ENCODE measurements at places on chromosomes 1 and 21.

DNA sequence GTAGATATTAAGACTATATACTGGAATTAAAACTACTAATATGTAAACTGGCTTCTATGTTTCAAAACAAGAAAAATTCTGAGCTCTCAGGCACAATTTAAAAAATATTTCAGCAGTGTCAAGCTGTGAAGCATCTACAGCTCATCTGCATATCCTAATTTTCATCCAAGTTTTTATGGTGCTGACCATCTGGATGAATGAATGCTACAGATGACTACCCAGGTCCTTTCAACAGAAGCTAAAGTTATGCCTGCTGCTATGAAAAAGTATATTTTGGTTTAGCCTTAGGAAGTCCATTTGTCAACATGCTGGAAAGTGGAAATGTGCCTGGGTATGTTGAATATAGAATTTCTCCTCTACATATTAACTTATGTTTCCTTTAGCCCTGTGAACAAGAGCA, 206.9 kb downstream of the NEGR1 start:
- H3K4me3 ChIP-seq = no peak overlapping the region
- no peaks in the 10 kb centered on the region for H3K27me3 ChIP-seq
- no peak for DNase-seq
- no peak overlapping the region for H3K27ac ChIP-seq
- peaks cover 2% of the 10 kb centered on the region for H3K4me1 ChIP-seq
- no peaks in the 10 kb centered on the region for H3K36me3 ChIP-seq

GRCh38 chr1:240687820-240688219, 75.9 kb upstream of the GREM2 start:
- H3K27ac ChIP-seq = no peak overlapping the region
- no peak for DNase-seq
- peaks cover 28% of the 10 kb centered on the region for H3K4me1 ChIP-seq
- peaks cover 2% of the 10 kb centered on the region for H3K27me3 ChIP-seq

GRCh38 chr1:116544588-116545358, 26.1 kb downstream of the CD58 start:
- peaks cover 3% of the 10 kb centered on the region for H3K4me1 ChIP-seq
- no peak overlapping the region for H3K4me3 ChIP-seq
- no peaks in the 10 kb centered on the region for H3K27me3 ChIP-seq
- no peak for DNase-seq
- no peak overlapping the region for H3K27ac ChIP-seq

- peaks cover 10% of the 10 kb centered on the region for H3K4me1 ChIP-seq
- peaks cover 9% of the 10 kb centered on the region for H3K27me3 ChIP-seq
- H3K36me3 ChIP-seq = peaks cover 20% of the 10 kb centered on the region
- DNase-seq = peak; percentile 49
- H3K27ac ChIP-seq = peak overlapping the region; percentile 78
Observed at GRCh38 chr21:44617071-44617501, 5.2 kb downstream of the KRTAP10-8 start.

DNA sequence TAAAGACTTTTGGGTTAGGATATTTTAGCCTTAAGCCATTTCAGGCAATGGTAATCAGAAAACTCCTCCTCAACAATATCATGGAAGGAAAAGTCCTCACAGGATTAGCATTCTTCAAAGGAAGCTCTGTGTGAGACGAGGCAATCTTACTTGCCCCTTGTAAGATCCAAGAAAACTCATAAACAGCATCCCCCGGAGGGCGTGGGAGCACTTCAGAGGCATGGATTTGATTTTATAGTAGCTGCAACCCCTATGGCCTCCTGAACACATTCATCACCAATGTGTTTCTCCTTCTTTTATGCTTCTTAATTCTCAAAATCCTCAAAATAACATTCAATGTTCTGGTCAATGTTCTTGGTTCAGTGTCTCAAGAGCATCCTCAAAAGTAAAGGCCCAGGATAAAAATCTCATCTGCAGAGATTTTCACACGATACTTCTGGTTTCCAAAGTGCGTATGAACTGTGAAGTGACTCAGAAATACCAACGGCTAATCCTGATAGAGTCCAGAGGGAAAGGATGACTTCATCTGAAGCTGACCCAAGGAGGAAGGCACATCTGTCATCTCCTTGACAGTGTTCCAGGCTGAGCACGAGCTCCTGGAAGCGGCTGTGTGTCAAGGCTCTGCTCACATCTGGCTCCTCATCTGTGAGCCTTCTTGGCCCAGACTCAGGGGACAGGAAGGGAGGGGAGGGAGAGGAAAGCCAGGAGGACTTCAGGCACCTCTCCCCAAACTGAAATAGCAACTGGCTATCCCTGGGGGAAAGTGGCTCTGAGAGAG, 49.3 kb upstream of the PSEN2 start:
- no peak overlapping the region for H3K27ac ChIP-seq
- no peak for DNase-seq
- H3K4me1 ChIP-seq = peaks cover 12% of the 10 kb centered on the region

- no peak for DNase-seq
- H3K4me3 ChIP-seq = no peak overlapping the region
- no peak overlapping the region for H3K27ac ChIP-seq
Observed at GRCh38 chr1:23650344-23650990, 41.1 kb upstream of the RPL11 start.

- no peak for DNase-seq
- no peak overlapping the region for H3K27ac ChIP-seq
- H3K36me3 ChIP-seq = peaks cover 4% of the 10 kb centered on the region
- H3K4me3 ChIP-seq = no peak overlapping the region
Observed at GRCh38 chr1:45221716-45222115, 15.3 kb upstream of the ZSWIM5 start.

GRCh38 chr1:29629401-29629800, 393.1 kb downstream of the PTPRU start:
- H3K27me3 ChIP-seq = peaks cover 10% of the 10 kb centered on the region
- no peaks in the 10 kb centered on the region for H3K36me3 ChIP-seq
- peaks cover 13% of the 10 kb centered on the region for H3K4me1 ChIP-seq
- H3K4me3 ChIP-seq = no peak overlapping the region

- DNase-seq = no peak
- no peak overlapping the region for H3K27ac ChIP-seq
- H3K36me3 ChIP-seq = no peaks in the 10 kb centered on the region
- no peak overlapping the region for H3K4me3 ChIP-seq
- H3K27me3 ChIP-seq = no peaks in the 10 kb centered on the region
- no peaks in the 10 kb centered on the region for H3K4me1 ChIP-seq
Observed at GRCh38 chr1:164999146-164999545, 357.4 kb downstream of the LMX1A start.

DNA sequence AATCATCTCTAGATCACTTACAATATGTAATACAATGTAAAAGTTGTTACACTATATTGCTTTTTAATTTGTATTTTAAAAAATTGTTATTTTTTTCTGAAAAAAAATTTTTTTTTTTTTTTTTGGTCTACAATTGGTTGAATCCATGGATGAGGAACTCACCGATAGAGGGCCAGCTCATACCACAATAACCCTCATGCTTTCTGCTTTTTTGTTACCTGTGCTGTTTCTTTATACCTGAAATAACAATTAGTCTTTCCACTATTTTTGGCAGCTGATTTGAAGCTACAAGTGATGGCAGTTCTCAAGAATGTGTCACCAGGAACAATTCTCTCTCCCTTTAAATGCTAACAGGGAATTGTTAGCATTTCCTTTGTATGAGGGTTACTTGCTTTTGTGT, 12.0 kb downstream of the SMG7 start:
- H3K27ac ChIP-seq = no peak overlapping the region
- H3K4me3 ChIP-seq = no peak overlapping the region
- DNase-seq = no peak
- no peaks in the 10 kb centered on the region for H3K36me3 ChIP-seq
- H3K27me3 ChIP-seq = peaks cover 5% of the 10 kb centered on the region

DNA sequence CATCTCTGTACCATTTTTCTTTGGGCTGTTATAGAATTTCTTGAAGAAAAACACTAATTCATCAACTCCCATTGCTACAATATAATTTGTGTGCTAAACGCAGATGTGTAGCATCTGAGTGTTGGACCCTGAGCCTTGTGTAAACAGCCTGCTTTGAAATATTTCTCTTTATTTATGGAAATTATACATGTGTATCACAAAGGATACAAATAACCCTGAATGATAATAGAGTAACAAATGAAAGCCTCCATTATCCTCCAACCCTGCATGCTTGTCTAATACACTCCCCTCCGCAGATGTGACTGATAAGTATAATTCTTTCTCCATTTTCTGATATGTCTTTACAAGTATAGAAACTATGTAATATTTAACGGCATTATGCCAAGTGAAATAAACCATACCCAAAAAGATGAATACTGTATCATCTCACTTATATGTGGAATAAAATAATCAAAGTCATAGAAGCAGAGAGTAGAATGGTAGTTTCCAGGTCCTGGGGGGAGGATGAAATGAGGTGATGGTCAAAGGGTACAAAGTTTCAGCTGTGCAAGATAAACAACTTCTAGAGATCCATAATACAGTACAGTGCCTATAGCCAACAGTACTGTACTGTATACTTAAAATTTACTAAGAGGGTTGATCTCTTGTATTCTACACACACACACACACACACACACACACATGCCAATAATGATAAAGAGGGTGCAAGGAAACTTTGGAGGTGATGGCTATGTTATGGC, 2.8 kb upstream of the ADAM30 start:
- H3K4me1 ChIP-seq = no peaks in the 10 kb centered on the region
- no peaks in the 10 kb centered on the region for H3K27me3 ChIP-seq
- H3K4me3 ChIP-seq = no peak overlapping the region
- no peak overlapping the region for H3K27ac ChIP-seq
- no peaks in the 10 kb centered on the region for H3K36me3 ChIP-seq
- DNase-seq = no peak

DNA sequence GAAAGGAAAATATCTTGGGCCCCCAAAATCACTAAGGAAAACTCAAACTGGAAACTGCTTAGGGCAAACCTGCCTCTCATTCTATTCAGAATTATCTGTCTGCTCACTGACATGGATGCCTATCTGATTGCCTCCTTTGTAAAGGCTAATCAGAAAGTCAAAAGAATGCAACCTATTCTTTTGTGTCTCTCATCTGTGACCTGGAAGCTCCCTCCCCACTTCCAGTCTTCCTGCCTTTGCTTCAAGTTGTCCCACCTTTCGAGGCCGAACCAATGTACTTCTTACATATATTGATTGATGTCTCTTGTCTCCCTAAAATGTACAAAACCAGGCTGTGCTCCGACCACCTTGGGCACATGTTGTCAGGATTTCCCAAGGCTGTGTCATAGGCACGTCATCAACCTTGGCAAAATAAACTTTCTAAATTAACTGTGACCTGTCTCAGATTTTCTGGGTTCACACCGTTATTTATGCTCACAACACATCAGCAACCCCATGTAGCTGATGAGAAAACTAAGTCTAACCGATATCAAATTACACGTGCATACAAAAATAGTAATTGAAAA, 302.3 kb upstream of the NRIP1 start:
- peaks cover 3% of the 10 kb centered on the region for H3K4me1 ChIP-seq
- DNase-seq = no peak
- peaks cover 4% of the 10 kb centered on the region for H3K36me3 ChIP-seq
- H3K27me3 ChIP-seq = no peaks in the 10 kb centered on the region

DNA sequence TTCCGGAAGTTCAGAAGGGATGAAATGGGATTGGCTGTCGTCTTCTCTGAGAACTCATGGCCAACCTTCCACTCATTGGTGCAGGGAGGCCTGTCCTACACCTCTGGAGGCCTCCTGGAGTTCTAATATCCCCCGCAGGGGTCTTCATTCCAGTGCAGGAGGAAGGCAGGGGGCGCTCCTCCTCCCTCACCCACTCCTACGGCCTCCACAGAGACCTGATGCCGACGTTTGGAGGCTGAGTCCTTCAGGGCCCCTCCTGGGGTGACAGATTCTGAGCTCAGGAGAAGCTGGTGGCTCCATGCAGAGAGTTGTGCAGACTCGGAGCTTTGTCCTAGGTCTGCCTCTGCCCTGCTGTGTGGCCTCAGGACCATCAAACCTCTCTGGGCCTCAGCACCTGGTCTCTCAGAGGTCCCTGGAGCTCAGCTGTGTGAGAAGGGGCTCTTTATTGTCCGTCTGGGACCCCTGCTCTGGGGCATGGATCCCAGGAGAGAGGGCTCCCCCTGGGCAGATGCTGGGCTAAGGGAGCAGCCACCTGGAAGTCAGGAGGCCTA, 102.3 kb upstream of the WNT4 start:
- H3K4me3 ChIP-seq = no peak overlapping the region
- no peak for DNase-seq
- H3K36me3 ChIP-seq = no peaks in the 10 kb centered on the region
- peaks cover 1% of the 10 kb centered on the region for H3K4me1 ChIP-seq

GRCh38 chr21:43917515-43918384, 52.7 kb downstream of the AGPAT3 start:
- H3K36me3 ChIP-seq = no peaks in the 10 kb centered on the region
- H3K27ac ChIP-seq = no peak overlapping the region
- H3K4me3 ChIP-seq = no peak overlapping the region

- no peak for DNase-seq
- no peak overlapping the region for H3K4me3 ChIP-seq
- no peak overlapping the region for H3K27ac ChIP-seq
- no peaks in the 10 kb centered on the region for H3K4me1 ChIP-seq
Observed at GRCh38 chr1:50491142-50491541, 67.9 kb upstream of the DMRTA2 start.

GRCh38 chr1:40955266-40955665, 24.2 kb upstream of the CTPS1 start:
- H3K36me3 ChIP-seq = no peaks in the 10 kb centered on the region
- no peak overlapping the region for H3K4me3 ChIP-seq
- peaks cover 3% of the 10 kb centered on the region for H3K4me1 ChIP-seq
- no peak overlapping the region for H3K27ac ChIP-seq
- H3K27me3 ChIP-seq = peaks cover 4% of the 10 kb centered on the region
- DNase-seq = no peak

- H3K36me3 ChIP-seq = peaks cover 17% of the 10 kb centered on the region
- no peak for DNase-seq
- no peaks in the 10 kb centered on the region for H3K4me1 ChIP-seq
- no peaks in the 10 kb centered on the region for H3K27me3 ChIP-seq
Observed at GRCh38 chr1:9037476-9038337, 11.5 kb upstream of the SLC2A7 start.

DNA sequence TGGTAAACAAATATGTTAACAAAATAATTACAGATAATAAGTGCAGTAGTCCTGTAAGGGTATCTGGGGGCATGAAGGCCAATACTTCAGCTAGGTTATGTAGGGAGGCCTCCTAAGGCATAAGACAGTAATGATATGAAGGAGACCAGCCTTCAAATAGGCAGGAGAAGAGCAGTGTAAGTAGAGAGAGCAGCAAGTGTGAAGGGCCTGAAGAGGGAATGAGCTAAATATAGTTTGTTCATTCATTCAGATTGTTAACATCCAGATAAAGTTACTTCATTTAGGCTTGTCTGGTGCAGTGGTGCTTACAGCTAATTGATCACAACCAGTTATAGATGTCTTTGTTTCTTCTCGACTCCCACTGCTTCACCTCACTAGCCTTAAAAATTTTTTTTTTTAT, 71.1 kb downstream of the EPB41 start:
- no peak overlapping the region for H3K4me3 ChIP-seq
- DNase-seq = no peak
- H3K27ac ChIP-seq = no peak overlapping the region
- no peaks in the 10 kb centered on the region for H3K27me3 ChIP-seq

Measured in glutamatergic neuron (in vitro differentiated cells).